ENCODE measurements at places on chromosomes 4 and X.

DNA sequence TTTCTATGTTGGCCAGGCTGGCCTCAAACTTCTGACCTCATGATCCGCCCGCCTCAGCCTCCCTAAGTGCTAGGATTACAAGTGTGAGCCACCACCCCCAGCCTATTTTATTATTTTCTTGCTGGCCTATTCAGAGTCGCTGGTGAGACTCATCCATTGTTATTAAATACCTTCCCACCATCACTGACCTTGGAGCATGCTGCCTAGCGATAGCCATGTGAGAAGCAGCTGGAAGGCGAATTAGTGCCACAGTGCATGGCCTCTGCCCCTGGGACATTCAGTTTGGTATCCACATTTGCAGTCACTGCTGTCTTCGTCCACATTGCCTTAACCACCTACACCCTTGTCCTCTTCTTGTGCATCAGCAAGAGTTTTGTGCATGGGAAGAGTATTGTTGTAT is 32.4 kb upstream of the NMU start:
- no peak for DNase-seq

DNA sequence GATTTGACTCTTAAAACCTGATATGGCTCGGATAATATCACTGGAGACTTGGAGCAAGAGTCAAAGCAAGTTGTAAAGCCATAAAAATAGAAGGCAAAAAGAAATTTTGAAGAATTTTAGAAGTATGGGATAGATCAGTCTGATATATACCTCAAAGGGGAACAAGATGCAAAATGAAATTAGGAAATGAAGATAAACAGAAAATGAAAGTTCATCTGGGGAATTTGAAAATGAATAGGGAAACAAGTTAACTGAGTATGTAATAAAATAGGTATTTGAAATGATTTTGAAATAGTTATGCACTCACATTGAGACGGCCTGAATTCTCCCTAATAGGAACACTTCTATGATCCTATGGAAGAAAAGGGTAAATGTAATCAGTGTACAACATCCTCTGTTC is 5.7 kb downstream of the CYP2U1 start:
- DNase-seq = no peak

- no peak for DNase-seq
These were observed 197.7 kb downstream of the SPATA18 start for GRCh38 chr4:52248820-52249219.

- no peak for DNase-seq
These were observed 25.9 kb upstream of the INTU start for GRCh38 chr4:127606823-127607222.

DNA sequence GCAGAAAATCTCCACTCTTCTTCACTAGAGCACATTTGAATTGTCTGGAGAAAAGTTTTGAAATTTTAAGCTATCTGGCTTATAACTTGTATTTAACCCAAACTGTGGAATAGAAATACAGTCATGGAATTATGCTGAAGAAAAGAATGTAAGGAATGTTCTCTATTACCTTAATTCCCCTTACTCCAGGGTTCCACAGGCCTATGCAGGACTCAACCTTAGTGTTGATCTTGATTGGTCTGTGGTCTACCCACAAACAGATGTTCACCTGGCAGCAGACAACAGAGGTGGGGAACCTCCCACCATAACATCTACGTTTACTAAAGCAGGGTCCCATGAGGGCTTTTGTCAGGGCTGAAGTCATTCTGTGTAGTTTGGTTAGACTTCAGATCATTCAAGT is 189.3 kb upstream of the GPRIN3 start:
- DNase-seq = no peak

DNA sequence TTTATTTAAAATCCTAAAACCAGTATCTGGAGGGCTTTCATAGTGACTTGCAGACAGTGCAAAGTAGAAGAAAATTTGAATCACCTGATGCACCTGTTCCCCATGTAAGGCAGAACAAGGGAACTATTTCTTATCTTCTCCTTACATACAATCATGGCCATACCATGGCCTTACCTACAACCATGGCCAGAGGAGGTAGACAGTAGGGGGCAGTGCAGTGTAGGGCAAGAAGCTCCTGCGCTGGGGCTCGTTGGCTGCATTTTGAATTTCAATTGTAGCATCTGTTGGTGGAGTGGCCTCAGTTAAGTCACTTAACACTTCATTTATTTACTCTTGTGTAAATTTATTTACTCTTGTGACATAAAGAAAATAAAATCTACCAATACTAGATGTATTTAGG is 33.0 kb downstream of the GALNTL6 start:
- no peak for DNase-seq

- no peak for DNase-seq
These were observed 133.1 kb downstream of the AFAP1 start for GRCh38 chr4:7806338-7807090.

- no peak for DNase-seq
These were observed 7.6 kb downstream of the ARSJ start for GRCh38 chr4:113971706-113972360.

GRCh38 chrX:9785944-9786797 is at the start of gene SHROOM2:
TSS of gene SHROOM2 (plus strand) at chrX:9786429. CDS start at chrX:9786546, 117 bp downstream.
- DNase-seq = no peak

GRCh38 chrX:30065226-30065625 is 150.1 kb upstream of the MAGEB2 start:
- DNase-seq = no peak

GRCh38 chrX:149799095-149799714 is 17.5 kb downstream of the MAGEA9 start:
- DNase-seq = no peak

DNA sequence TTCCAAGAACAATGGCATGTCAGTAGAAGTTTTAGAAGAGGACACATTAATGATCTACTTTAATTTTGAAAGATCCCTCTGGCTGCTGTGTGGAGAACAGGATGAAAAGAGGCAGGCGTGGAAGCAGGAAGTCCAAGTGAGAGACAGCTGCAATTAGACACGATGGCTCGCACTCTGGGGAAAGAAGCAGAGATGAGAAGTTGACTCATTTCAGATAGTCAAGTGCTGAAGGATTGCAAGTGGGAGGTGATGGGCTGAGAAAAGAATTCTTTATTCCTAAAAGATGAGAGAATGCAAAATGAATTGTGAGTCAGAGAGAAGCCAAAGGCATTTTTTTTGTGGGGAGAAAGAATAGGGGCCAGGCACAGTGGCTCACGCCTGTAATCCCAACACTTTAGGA is 16.5 kb downstream of the RXFP1 start:
- DNase-seq = no peak

Data from CD4-positive, alpha-beta T cell treated with Interleukin-6 at 100 ng/mL for 8 hours (primary cell).